ENCODE measurements at places on chromosomes 13 and 19.
A peak's percentile ranks its signal among the peaks of the same experiment; 100 is the strongest.

DNA sequence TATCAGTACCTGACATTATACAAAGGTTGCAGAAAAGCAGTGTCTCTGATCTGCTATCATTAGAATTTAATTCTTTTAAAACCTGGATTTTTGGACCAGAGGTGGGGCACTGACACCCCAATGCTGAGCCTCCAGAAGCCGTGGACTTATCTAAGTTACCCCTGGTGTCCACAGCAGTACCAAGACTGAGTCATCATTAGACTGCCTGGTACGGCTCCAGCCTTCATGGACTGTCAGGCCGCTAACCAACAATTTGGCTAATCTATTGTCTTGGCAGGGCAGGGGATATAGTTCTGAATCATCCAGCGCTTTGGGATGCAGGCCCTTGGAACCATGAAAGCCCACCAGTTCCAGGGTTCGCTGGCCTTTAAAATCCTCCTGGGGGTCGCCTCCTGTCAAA is 78.3 kb downstream of the TSHZ3 start:
- DNase-seq: no peak

DNA sequence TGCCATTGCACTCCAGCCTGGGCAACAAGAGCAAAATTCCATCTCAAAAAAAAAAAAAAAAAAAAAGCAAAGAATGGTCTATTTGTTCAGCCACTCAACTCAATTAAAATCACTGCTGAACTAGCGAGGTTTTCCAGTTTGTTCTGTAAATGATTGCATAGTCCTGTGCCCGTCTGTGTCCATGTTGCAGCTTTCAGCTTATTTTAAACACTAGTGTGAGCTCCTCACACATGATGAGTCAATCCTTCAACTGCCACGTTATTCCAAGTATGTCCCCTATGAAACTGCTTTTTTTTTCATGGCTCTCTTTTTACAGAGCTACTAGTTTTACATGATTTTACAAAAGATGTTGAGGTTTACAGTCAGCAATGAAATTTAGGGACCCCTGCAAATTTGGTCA is 12.2 kb downstream of the SUGP2 start:
- no peak for DNase-seq

DNA sequence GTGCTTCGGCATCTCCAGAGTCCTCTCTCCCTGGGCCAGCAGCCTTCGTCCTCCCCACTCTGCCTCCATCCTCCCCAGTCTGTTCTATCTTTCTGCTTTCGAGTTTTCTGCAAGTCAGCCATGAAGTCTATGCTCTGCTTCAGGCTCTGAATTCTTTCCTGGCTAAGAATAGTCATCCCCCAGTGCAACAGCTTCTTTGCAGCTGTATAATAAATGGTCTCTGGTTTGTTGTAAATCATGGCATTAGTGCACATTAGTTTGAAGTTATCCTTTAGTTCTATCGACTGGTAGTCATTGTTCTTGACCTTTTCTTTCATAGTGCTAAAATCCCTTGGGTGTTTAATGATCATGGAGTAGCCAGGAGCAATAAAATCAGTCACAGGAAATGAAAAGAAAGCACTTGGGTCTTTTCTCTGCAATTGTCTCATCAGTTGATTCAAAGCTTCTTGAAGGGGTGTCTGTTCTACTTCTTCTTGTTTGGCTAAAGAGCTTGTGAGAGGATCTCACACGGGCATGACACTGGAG is 46.2 kb upstream of the SOX21 start:
- no peak for DNase-seq

DNA sequence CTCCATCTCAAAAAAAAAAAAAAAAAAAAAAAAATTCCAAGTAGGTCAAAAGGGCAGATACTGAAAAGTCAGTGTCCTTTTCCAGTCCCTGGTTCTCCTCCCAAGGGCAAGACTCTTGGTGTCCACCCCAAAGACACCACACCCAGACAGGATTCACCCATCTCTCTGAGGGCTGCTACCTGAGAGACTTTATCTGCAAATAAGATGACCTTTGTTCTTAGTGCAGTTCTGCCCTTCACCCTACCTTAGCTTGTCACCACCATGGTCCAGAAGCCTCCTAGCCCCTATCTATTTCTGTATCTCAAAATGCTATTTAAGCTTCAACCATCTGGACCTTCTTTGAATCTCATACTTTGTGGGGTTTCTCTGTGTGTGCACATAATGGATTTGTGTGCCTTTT is 4.2 kb upstream of the FBXO27 start:
- DNase-seq: no peak

- DNase-seq: no peak
Observed at GRCh38 chr13:32746474-32746873, 160.2 kb downstream of the PDS5B start.

- no peak for DNase-seq
Observed at GRCh38 chr13:75357576-75358289, 124.2 kb downstream of the TBC1D4 start.

DNA sequence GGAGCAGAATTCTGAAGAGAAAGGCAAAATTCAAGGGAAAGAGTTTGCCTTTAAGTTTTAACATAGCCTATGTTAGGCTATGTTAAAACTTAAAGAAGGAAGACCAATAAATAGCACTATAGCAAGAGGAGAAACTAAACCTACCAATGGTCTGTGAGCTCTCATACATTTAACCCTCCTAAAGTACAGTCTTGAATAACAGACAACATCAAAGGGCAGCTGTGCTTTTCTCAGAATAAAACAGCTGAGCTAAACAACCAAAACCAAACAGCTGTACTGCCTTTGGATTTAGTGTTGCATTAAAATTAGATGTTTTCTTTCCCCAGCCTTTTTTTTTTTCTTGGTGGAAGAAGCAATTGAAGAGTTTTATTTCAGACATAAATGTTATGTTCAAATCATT is 34.0 kb downstream of the KLF5 start:
- DNase-seq: no peak

GRCh38 chr13:84668637-84669036 is 786.4 kb upstream of the SLITRK1 start:
- DNase-seq: no peak

GRCh38 chr13:80055847-80056246 is 285.1 kb downstream of the SPRY2 start:
- DNase-seq: no peak

DNA sequence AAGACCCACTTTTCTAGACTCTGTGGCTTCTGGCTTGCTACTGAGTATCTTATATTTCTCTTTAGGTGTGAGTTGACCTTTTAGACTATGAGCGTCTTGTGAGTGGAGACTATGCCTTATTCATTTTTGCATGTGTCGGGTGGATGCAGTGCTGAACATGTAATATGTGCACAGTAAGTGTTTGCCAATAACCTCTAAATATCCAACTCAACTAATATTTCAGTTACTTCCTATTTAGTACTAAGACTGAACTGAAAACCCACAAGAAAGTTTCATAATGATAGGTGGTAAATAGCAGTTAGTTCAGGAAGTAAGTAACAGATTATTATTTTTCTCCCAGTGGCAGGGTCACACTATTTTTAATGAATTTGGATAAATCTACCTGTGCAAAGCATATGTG is 269.3 kb downstream of the KCNRG start:
- peak; percentile 26 for DNase-seq

GRCh38 chr13:101127741-101128353 is 288.5 kb downstream of the NALCN start:
- DNase-seq: no peak
